RCC 7860 (cell line): ENCODE measurements at places on chromosomes 3 and 15.

- no peak for DNase-seq
Measured at GRCh38 chr3:141845407-141846049, 30.9 kb upstream of the ATP1B3 start.

DNA sequence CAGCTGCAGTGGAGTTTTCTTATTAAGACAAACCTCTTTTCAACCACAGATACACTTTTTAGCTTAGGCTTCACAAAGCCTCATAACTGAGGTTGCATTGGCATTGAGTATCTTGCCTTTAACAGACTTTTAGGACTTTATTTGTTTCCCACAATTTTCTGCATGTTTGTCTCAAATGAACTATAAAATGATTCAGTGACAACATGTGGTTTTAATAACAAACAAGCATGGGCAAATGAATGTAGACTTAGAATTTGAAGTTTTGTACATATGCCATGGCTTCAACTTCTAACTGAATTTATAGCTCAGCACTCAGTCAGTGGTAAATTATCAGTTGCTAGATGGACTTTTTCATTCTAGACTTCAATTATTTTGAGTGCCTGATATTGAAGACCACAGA is 101.6 kb downstream of the SLC25A26 start:
- DNase-seq, result no peak

DNA sequence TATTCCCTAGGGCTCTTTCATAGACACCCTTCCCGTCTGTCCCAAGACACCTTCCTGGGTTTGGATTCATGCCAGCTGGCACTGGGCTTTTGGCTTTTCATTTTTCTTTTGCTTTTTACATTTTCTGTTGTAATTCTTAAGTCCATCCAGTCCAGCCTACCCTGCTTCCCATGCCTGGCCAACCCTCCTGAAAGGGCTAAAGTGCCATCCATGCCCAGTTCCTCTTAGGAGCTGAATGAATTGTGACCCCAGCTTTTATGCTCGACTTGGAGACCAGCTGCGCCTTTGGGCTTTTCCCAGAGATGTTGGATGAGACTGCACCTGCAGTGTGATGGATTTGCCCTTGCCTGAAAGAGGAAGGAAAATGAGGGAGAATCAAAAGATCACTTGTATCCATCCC is 25.8 kb downstream of the LRRN1 start:
- no peak for DNase-seq

DNA sequence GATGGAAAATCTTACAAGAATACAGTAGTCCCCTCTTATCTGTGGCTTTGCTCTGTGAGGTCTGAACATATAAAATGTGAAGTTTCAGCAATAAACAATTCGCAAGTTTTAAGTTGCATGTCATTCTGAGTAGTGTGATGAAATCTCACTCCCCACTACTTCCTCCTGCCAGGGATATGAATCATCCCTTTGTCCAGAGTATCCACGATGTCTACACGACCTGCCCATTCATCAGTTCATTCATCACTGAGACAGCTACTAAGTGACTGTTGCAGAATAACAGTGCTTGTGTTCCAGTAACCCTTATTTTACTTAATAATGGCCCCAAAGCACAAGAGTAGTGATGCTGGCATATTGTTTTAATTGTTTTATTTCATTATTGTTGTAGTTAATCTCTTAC is 489.2 kb upstream of the UBE2E2 start:
- peak; percentile 78 for DNase-seq

- DNase-seq, result no peak
Measured at GRCh38 chr15:85002517-85002916, 20.9 kb downstream of the PDE8A start.

- no peak for DNase-seq
Measured at GRCh38 chr3:182516597-182517336, 276.5 kb upstream of the ATP11B start.
